ENCODE measurements at places on chromosomes 7 and 10.

- no peak for DNase-seq
Observed at GRCh38 chr7:107069457-107069856, 25.0 kb downstream of the PRKAR2B start.

DNA sequence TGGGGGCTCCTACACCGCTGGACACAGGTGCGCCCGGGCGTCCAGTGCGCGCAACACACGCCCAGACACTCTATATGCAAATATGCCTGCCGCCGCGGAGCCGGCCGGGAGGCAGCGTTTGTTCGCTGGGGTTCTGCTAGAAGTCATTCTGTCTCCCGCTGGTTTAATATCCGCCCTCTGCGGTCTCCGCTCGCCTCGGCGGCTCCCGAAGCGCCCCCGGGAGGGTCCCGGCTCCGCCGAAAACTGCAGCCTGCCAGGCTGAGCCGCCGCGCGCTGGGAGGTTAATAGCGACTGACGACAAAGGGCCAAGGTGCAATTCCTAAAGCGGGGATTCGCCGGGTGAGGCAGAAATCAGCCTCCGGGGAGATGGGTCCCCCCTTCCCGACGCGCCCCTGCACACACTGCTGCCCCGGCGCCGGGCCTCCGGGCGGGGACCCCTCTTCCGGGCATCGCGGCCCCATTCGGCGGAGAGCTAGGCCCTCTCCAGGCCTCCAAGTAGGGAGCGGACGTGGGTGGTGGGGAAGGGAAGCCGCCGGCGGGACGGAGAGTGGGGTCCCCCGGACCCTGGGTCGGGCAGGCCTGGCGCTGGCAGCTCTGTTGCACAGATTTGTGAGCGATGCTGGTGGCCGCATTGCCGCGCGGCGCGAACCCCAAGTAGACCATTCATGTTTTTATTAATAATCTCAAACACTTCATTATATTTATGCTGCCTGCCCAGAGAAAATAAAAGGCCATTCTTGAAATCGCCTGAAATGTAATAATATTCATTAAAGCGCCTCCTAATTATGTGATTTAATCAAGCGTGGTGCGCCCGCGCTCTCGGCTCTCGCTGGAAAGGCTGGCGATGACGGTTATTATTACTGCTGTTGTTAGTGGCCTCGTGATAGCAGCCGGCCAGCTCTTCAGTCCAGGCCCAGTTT lies 9.1 kb downstream of the EN2 start:
- no peak for DNase-seq

- no peak for DNase-seq
Observed at GRCh38 chr7:17313194-17313593, 14.7 kb downstream of the AHR start.

GRCh38 chr7:71842381-71842780 lies 569.8 kb downstream of the CALN1 start:
- no peak for DNase-seq

- no peak for DNase-seq
Observed at GRCh38 chr7:150374026-150374425, 5.1 kb upstream of the ZNF775 start.
